Left renal cortex interstitium (tissue), 4 donors: ENCODE measurements at places on chromosomes 16 and 17. TPM values are rescaled to one million over a fixed set of nuclear protein-coding genes. Genes with fewer than 3 reads are reported as not detected.

Gene CAMKK1
- polyA plus RNA-seq, result 4.7 TPM

Gene SLFN14
- 0.08 TPM for polyA plus RNA-seq

- DNase-seq, result no peak
These were observed 13.0 kb upstream of the GSE1 start for GRCh38 chr16:85600078-85600477.

GRCh38 chr16:65312795-65313194, 190.9 kb upstream of the CDH11 start:
- no peak for DNase-seq

GRCh38 chr17:61007980-61008379, 330.3 kb downstream of the BCAS3 start:
- DNase-seq, result no peak

DNA sequence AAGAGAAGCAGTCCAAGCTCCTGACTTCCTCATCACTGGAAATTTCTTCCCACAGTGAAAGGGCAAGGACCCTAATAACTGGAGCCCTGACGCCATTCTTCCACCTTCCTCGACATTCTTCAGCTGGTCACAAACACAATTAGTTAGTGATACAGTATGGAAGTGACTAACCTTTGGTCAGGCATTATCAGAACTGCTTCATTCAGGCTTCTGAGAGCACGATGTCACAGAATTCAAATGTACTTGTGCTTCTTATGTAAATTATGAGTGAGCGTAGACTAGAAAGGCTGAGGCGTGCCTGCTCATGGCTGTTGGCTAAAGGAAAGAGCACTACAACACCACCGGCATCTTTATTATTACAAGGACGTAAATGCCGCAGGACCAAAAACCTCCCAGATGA, 302.9 kb upstream of the AXIN2 start:
- no peak for DNase-seq
